ENCODE measurements at places on chromosomes 13 and 19.

- DNase-seq, result no peak
These were observed 137.5 kb downstream of the KCNRG start for GRCh38 chr13:50152655-50153309.

DNA sequence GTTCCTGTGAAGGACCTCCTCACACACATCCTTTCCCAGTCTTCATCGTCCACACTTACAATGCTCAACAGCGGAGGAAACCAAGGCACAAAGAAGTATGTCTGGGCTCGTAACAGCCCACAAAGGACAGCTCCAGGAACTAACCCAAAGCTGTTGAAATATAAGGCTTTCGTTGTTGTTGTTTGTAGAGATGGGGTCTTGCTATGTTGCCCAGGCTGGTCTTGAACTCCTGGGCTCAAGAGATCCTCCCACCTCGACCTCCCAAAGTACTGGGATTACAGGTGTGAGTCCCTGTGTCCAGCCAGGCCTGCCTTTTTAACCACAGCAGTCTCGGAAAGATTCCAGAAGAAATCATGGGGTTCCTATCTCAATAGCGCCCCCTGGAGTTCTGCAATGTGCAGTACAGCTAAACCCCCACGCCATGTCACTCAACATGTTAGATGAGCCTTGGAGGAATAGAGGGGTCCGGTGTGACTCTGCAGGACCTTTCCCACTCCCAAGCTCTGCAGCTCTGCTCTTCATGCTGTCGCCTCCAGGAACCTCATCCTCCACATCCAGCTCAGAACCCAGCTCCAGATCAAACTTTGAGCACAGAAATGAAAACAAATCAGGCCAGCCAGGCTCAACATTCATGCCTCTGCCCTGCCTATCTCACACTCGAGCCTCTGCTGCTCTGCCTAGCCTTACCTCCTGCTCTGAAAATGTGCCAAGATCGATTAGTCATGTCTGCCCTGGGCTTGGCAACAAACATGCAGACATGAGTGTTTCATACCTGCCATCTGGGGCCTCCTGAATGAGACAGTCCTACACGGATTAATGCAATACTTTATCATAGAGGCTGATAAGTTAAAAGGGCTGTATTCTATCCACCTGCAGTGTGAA lies 7.5 kb downstream of the PLA2G4C start:
- DNase-seq, result no peak

DNA sequence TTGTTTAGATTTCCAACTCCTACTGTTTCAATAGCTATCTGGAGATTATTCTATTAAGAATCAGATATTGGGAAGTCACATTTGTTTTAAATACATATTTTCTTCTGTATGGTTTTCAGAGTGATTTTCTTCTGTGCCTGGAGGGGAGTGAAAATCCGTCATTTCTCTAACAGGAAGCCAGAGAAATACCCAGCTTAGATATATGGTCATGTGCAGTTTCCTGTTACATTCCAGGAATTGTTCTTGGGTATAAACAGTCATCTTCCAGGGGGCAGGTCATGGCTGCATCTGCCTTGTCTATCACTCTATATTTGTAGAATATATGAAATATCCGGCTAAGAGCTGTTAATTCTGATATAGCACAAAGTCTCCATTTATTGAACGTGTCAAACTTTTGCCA lies 77.5 kb upstream of the MIR17HG start:
- DNase-seq, result no peak

GRCh38 chr19:50051964-50052363 lies 26.2 kb downstream of the ZNF473 start:
- no peak for DNase-seq

DNA sequence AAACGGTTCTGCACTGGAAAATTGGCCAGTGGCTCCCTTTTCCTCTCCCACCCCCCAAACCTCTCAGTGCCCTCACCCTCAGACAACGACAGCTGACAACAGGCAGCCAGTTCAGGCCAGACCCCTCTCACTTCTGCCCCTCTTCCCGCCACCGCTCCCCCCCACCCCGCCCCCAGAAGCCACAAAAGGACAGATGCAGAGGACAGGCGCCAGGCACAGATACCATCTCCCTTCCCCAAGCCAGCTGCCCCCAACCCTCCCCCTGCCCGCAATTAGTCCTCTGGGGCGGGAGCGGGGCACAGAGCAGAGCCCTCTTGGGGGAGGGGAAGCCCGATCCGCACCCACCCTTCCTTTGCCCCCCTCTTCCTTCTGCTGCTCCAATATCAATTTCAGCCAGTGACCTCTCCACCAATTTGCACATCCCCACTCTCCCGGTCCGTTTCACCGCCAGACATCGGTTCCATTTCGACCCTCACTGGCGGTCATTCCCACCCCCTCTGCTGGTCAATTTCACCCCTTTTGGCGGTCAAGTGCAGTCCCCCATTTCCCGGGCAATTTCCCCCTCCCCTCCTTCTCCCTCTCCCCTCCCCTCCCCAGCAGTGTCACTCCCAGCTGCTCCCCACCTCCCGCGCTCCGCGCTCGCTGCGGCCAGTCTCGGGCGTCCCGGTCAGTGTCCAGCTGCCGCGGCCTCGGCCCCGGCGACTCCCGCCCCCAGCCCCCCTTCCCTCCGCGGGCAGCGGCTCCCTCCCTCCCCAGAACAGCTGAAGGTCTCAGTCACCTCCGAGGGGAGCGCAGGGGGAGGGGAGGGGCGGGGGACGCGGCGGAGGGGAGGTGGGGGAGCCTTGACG lies at the start of gene SHD:
Gene SHD, plus strand, starts transcription at position 848 of the 848 bp plus-strand sequence. CDS start 798 bp downstream, outside the sequence.
- no peak for DNase-seq

DNA sequence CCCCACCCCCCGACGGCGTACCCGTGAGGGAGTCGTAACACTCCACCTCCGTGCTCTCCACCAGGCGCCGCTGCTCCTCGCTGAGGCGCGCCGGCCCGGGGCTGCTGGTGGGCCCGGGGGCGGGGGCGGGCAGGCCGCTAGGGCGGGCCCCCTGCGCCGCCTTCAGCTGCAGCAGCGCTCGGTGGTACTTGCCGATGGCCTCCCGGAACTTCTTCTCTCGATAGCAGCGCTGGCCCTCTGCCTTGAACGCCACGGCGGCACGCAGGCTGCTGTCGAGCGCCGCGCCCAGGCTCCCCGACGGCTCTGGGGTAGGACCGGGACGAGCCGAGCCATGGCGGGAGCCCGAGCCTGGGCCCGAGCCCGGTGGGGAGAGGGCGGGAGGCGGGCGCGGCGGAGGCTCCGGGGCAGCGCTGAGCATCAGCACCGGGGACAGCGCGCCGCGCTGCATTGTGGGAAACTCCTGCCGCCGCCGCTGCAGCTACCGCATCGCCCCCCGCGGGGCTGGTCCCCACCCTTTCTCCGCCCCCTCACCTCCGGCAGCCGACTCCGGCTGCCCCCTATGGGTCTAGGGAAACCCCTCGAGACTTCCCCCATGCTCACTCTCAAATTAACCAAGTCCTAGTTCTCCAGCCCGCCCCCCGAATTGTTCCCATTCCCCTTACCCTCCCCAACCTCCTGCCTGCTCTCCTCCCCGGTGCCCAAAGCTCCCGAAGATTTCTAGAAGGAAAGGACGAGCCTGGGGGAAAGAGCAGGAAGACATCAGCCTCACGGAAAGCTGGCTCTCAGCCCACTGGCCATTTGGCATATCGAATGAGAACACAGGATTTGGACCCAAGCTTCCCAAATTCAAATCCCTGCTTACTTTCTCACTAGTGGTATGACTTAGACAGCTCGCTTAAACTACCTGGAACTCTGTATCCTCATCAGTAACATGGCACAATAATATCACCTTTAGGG lies at the start of gene TTC9B:
Gene TTC9B, minus strand, starts transcription at position 451 of the 957 bp plus-strand sequence. Its CDS starts 3 bp downstream, at position 448.
- DNase-seq, result no peak

- DNase-seq, result no peak
These were observed 133.5 kb upstream of the MIR17HG start for GRCh38 chr13:91214031-91214430.

GRCh38 chr13:114334305-114335053 lies 20.2 kb downstream of the CHAMP1 start:
- DNase-seq, result no peak

GRCh38 chr19:50415661-50416033 lies 3.1 kb upstream of the SPIB start:
- DNase-seq, result no peak

DNA sequence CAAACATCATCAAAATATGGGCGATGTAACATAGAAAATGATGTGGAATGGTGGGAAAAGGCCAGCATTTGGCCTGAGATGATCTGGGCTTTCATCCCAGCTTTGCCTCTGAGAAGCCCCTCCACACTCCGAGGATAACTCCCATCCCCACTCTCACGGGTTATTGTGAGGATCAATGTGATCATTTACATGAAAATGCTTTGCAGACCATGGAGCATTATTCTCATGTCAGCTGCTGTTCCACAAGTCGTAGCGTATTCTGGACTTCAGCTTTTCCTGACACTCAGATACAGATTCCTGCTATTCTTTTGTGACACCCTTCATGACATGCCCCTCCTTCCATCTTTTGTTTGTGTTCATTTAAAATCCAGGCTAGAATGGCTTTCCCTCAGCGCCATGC lies 86.5 kb downstream of the NUFIP1 start:
- no peak for DNase-seq

GRCh38 chr19:27892500-27892899 lies 1320.5 kb downstream of the UQCRFS1 start:
- DNase-seq, result no peak

DNA sequence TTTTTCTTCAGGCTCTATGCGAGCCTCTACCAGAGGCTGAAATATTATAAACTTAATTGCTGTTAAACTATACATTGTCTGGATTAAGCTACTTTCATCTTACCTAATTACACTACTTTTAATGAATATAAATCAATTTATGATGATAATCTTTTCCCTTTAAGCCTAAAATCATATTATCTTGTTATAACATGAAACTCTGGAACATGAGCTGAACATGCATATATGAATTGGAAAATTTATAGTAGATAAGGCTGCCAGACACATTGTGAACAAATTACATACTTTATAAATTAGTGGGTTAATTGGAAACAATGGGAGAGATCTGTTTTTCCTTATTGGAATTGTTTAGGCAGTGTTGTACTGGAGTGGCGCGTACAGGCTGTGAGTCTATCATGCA lies 45.3 kb upstream of the ZDHHC20 start:
- no peak for DNase-seq

DNA sequence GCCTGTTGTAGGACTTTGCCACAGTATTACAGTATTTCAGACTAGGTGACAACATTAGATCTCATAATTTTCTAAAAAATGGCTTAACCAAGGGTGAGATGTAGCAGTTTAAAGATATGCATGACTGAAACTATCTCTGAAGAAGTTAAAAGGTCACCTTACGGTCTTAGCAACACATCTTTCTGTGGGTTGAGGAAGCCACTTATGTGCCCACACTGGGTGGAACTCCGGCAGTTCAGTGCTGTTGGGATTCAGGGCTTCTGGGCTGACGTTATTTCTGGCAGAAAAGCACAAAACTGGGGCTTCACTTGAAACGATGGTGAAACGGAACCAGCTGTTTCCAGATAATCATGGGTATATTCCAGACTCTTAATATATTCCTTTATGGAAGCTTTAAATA lies 697.3 kb downstream of the PCDH9 start:
- no peak for DNase-seq

- DNase-seq, result no peak
These were observed 1567.3 kb downstream of the SLITRK5 start for GRCh38 chr13:89238496-89238895.

DNA sequence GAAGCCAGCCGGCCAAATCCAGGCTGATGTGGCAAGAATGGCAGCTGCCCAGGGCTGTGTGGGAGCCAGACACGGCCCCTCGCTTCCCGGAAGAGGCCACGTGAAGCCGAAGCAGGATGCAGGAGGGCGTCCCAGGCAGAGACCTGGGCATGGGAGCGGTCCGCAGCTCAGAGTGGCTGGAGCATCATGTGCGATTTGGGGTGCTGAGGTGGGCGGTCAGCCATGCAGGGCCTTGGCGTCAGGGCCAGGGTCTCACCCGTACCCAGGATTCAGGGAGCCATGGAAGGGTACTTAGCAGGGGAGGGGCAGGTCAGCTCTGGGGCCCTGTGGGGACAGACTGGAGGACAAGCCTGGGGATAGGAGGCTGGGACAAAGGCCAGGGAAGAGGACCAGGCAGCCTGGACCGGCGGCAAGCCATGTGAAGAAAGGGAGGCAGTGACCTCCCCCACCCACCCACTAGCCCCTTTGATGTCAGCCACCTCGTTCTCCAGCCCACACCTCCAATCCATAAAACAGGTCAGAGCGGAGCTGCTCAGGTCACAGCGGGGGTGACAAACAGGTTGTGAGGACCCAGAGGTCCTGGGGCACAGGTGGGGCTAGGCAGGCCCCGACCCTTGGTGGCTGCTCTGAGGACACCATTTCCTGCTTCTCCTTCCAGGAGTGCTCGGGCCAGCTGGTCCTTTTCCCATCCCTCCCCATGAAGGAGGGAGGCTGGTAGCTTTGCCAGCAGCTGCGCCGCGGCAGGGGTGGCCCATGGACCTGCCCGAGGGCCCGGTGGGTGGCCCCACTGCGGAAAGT lies 2.3 kb downstream of the KASH5 start:
- DNase-seq, result no peak

DNA sequence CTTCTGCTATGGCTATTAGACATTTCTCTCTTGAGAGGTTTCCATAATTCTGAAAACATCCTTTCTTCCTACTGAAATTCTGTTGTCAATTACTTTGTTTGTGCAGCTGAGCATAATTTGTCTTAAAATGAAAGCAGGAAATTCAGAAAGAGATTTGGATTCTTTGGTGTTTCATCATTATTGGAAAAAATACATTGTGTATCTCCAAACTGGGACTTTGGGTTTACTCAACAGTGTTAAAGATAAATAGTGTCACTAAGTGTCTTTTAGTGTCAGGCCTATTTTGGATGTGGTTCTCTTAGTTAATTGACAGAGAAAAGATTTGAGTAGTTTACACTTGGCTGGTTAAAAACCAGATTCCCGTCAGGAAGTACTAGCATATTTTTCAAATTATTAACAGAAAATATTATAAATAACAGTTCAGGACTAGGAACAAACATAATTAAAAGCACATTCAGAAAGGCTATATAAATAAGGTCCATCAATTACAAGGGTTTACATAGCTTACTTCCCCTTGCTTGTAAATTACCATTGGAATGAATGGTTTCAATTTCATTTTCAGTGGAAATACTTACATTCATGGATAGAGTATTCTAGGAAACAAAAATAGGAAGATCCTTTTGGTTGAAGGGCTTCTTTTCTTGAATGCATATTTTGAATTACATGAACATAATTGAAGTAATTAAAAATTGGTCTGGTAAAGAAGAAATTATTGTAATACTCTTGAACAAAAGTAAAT lies 483.1 kb downstream of the GPC6 start:
- DNase-seq, result no peak

- no peak for DNase-seq
These were observed 74.5 kb downstream of the ZIC5 start for GRCh38 chr13:99897076-99897440.

Data from uterus (tissue), 4 donors.